ENCODE measurements at places on chromosomes 6 and 20.

DNA sequence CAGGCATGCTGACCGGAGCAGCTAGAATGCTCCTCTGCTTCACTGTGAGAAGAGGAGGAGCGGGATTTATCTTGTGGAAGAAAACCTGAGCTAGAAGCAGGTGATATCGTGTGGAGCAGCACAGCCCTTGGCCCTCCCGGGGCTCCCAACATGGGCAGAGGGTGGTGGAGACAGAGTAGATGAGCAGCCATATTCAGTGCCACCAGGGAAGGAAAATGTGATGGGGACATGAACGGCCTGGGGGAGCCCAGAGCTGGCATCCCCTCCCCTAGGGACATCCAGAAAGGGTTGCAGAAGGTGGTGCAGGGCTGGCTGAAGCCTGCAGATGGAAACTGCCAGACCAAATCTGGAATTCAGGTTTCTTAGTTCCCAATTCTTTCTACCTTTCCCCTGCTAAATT is 24.9 kb upstream of the TBXT start:
- no peak for DNase-seq

DNA sequence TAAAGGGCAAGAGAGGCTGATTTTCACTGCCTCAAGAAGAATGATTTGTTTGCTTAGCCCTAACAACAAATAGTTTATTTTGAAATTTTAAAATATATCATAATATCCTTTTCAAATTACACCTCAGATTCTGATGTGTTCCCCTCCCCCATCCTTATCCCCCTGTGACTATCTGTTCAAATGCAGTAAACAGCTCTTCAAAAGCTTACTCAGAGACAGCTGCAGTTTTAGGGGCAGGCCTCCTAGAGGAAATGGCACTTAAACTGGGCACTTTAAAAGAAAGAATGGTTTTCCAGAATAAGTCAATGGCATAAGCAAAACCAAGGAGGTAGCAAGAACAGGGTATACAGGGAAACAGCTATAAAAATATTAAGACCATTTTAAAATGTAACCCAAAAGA is 118.6 kb upstream of the UST start:
- DNase-seq = no peak

- no peak for DNase-seq
Measured at GRCh38 chr6:14121936-14122344, 4.4 kb downstream of the CD83 start.

DNA sequence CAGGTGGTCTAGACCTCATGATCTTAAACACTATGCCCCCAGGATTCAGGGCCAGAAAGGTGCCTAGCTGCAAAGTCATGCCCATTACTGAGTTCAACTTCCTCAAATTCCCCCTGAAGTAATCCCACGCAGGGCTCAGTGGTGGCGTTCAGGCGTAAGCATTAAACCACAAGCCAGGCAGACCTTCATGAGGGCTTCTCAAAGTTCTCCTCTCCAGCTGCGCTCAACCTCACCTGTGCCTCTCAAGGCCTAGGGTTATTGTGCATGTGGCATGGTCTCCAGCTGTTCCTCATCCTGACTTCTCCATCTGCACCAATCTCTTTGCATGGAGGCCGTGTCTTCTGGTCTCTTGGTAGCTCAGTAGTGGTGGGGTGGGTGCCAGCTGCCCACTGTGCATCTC is 113.6 kb downstream of the TSHZ2 start:
- no peak for DNase-seq

DNA sequence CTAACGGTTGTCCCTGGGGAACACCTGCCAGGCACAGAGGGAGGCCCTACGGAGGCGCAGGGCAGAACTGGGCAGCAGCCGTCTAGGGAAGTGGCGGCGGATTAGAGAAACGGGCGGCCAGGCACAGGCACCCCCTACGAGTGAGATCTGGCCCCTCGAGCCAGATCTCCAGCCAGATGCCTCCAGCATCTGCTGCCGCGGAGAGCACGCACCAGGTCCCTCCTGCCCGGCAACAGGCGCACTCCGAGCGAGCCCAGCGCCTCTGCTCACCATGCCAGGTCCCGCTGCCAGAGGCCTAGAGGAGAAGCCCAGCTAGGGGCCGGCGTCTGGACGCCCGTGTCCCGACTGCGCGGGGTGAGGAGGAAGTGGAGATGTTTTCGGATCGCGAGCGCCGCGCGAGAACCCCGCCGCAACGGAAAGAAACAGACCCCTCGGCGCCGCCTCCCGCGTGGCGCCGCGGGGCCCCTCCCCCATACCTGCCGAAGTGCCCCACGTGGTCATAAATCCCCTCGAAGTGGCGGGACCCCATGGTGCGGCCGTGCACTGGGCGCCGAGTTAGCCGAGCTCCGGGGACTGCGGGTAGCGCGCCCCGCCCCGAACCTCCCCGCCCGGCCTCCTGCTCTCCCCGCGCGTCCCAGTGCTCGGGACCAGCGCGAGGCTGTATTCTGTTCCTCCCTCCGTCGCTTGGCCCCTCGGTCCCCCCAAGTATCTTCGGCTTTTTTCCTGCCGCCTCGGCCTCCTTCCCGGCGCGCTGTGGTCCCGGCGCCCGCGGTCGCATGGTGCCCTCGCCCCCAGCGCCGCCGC is at the start of gene SLC22A16:
Gene SLC22A16 (minus strand): TSS at position 568 of the 804 bp plus-strand sequence. CDS start 39 bp downstream, at position 529.
- DNase-seq = no peak

DNA sequence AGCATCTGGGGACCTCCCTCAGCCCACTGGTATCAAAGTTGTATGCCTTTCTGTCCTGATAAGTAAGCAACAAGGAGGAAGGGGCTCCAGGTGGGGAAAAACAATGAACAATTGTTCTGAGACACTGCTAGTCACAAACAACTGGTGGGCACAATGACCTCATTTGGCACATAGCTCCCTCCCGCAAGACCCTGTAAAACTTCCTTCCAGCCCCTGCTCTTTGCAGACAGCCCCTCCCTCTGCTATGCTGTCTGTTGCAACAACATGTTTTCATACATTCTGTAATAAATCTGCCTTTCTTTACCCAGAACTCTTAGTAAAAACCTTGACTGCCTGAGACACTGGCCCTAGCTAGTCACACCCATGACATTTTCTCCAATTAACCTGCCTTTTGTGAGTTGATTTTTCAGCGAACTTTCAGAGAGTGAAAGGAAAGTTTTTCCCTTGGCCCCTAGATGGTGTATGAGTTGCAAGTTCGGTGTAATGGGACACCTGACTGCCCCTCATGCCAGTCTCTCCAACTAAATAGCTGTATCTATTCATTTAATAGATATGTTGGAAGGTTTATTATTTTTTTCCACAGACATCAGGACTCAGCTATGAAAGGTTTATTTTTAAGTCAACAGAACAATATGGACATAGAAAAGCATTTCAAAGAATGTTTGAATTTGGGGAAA is 142.3 kb upstream of the SLC22A16 start:
- DNase-seq = no peak

GRCh38 chr20:57251949-57252348 is 14.5 kb downstream of the BMP7 start:
- DNase-seq = no peak

DNA sequence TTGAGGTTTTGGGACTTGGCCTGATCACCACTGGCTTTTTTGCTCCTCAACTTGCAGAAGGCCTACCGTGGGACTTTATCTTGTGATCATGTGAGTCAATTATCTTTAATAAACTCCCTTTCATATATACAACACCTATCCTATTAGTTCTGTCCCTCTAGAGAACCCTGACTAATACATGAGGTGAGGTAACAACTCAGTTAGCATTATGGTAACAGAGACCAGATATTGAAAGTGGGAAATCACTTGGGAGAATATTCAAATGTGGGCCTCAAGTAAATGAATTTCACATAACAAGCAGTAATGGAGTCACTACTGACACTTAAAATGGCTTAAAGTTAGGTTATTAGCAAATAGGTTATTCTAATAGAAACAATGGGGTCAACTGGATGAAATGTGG is 438.1 kb upstream of the AGPAT4 start:
- no peak for DNase-seq

- no peak for DNase-seq
Measured at GRCh38 chr6:15761045-15761502, 98.2 kb upstream of the DTNBP1 start.

DNA sequence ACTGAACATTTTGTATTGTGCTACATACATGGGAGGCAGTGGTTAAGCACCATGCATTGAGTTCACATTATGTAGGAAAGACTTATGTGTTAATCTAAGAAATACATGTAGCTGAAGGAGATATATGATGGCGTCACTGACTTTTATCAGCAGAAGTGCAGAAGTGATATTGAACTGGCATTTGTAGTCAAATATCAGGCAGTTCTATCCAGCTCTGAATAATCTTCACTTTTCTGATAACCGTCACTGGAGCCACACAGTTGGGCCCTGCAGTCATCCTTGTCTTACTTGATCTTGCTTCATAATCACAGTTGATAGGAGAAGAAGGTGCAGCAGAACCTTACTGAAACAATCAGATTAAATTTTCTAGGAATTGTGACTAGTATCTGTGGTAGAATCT is 26.4 kb downstream of the CRISP1 start:
- DNase-seq = no peak

DNA sequence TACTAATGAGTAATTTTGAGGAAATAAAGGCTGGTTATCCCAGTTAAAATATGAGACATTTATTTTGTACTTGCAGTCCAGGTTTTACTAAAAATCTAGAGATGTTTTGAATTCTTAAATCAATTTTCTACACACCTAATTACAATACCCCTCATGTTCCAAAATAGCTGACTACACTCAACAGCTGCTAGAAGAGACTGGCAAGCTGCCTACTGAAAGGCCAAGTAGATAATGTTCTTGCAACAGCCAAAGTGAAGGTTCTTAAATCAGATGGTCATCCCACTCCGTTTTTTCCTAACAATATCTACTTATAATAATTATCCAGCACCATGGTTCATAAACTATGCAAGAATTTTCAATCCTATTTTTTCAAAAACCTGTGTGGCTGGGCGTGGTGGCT is 69.0 kb downstream of the DTNBP1 start:
- no peak for DNase-seq

DNA sequence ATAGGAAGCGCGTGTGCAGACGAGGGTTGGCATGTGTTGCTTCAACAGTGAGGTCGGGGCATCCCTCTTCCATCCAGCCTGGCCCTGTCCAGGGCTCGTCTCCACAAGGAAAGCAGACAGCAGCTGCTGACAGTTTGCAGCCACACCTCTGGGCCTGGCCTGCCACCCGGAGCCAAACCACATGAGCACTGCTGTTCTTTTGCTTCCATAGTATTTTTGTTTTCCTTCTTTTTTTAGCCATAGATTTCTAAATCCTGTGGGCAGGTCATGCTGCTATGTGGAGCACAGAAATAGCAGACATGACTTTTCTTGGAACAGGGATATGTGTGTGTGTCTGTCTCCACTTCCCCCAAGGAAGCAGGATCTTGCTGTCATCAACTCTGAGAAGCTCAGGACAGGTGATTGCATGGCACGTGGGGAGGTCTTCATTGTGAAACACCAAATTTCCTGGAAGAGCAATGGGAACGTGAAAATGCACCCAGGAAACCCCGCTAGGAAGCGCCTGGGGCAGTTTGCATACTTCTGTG is 167.4 kb downstream of the DTNBP1 start:
- DNase-seq = no peak

DNA sequence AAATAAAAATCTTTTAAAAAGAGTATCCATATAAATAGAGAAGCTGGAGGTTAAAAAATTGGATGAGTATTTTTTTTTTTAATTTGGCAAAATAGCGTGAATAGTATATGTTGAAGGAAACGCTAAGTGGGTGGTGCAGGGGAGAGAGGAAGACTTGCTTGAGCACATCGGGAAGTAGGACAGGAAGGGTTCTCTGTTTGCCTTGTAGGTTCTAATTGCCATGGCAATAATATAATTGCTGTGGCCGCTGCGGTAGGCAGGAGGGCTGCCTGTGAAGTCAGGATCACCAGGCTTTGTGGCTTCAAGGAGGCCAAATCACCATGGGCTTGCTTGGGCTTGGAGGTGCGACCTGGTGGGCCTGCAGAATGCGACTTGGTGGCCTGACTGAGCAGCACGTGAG is 35.1 kb downstream of the IGF2R start:
- DNase-seq = no peak

- DNase-seq = no peak
Measured at GRCh38 chr6:30826961-30827342, 57.4 kb upstream of the DDR1 start.

Measured in effector memory CD4-positive, alpha-beta T cell (primary cell).